Hematopoietic multipotent progenitor cell treated with erythropoietin and hydrocortisone succinate and interleukin-3 and kit ligand, for 15 days (in vitro differentiated cells): ENCODE measurements at places on chromosomes 12 and 14.

DNA sequence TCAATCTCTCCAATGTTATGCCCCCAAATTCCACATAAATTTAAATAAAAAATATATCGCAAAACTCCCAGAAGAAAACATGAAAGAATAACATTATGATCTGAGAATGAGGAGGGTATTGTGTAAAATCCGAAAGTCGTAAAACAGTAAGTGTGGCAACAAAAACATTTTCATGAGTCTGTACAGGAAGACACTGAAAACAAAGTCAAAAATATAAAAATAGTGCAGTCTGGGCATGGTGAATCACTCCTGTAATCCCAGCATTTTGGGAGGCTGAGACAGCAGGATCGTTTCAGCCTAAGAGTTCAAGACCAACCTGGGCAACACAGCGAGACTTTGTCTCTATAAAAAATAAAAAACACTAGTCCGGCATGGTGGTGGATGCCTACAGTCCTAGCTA lies 57.1 kb downstream of the SPTLC2 start:
- DNase-seq = no peak

- DNase-seq = no peak
Measured at GRCh38 chr12:3902921-3903320, 29.7 kb upstream of the PARP11 start.

GRCh38 chr12:30166006-30166795 lies 382.5 kb upstream of the TMTC1 start:
- no peak for DNase-seq

DNA sequence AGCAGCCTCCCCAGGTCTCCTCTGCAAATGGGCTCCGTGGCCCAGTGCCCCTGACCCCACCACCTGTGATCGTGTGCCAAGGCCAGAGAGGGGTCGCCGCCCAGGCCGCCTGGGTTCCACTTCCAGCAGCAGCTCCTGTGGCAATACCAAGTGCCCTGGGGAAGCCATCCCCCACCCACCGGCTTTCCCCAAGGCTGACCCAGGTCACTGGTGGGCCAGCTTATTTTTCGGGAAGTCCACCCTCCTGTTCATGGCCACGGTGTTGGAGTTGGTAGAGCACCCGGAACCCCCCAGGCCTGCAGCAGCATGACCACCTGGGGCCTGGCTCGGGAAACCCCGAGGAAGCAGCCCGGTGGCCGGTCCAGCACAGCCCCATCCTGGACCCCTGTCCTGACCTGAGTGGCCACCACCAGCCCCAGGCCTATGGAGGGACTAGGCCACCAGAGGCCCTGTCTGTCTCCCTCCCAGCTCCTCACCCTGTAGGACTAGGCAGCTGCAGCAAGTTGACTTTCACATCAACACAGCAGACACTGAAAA lies 40.8 kb upstream of the OASL start:
- DNase-seq = no peak

DNA sequence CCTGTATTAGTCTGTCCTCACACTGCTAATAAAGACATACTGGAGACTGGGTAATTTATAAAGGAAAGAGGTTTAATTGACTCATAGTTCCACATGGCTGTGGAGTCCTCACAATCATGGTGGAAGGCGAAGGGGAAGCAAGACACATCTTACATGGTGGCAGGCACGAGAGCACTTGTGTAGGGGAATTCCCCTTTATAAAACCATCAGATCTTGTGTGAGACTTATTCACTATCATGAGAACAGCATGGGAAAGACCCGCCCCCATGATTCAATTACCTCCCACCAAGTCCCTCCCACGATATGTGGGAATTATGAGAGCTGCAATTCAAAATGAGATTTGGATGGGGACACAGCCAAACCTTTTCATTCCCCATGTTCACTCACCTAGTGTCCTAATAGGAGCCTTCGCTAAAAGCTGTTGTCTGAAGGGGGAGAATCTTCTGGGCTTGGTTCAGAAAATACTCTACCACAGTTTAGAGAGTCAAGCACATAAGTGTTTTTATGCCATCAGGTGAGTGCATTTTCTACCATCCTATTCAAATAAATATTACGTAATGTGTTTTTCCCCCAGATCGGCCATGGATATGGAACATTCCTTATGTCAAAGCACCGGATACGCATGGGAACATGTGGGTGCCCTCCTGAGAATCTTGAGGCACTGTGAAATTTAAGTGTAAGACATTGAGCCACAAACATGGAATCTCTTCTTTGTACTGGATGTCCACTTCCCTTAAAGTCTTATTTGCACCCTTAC lies 19.1 kb upstream of the KCNK13 start:
- DNase-seq = no peak

DNA sequence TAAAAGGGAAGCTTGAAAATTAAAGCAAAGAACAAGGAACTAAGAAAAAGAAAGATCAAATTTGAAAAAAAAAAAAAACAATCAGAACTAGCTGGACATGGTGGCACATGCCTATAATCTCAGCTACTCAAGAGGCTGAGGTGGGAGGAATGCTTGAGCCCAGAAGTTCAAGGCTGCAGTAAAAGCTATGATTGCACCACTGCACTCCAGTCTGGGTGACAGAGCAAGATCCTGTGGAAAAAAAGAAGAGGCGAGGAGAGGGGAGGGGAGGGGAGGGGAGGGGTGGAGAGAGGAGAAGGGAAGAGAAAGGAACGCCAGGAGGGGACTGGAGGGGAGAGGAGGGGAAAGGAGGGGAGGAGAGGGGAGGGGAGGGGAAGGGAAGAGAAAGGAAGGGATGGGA lies 43.0 kb downstream of the EEA1 start:
- no peak for DNase-seq

DNA sequence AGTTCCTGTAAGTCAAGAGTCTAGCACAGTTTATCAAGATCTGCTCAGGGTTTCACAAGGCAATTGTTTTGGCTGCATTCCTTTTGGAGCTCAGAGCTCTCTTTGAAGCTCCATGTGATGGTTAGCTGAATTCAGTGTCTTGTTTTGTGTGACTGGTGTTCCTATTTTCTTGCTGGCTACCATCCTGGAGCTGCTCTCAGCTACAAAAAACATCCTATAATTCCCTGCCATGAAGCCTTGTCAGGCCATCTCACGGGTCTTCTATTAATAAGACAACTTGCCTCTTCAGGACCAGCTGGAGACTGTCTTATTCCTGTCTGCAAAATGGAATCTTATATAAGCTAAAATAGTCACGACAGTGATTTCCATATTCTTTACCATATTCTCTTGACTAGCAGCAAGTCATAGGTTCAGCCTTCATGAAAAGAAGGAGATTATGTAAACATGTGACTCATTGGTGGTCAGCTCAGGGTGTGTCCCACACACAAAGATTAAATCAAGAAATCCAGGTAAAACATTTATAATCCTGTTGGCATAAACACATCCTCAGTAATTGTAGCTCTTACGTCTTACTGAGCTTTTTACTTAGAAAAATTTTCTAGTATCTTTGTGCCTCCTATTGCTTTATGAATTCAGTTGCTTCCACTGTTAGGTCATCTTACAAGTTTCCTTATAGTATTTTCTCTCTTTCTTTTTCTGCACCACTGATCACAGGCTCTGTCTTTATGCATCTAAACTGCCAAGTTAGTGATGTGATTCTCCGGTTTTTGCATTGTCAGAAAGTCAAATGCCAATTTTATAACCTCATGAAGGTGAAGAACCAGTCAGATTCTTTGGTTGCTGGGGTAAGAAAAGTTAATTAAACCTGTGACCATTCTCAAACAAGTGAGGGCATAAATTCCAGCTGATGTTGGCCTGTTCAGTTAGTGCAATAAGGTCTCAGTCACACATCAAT lies 378.5 kb upstream of the MGAT4C start:
- no peak for DNase-seq

DNA sequence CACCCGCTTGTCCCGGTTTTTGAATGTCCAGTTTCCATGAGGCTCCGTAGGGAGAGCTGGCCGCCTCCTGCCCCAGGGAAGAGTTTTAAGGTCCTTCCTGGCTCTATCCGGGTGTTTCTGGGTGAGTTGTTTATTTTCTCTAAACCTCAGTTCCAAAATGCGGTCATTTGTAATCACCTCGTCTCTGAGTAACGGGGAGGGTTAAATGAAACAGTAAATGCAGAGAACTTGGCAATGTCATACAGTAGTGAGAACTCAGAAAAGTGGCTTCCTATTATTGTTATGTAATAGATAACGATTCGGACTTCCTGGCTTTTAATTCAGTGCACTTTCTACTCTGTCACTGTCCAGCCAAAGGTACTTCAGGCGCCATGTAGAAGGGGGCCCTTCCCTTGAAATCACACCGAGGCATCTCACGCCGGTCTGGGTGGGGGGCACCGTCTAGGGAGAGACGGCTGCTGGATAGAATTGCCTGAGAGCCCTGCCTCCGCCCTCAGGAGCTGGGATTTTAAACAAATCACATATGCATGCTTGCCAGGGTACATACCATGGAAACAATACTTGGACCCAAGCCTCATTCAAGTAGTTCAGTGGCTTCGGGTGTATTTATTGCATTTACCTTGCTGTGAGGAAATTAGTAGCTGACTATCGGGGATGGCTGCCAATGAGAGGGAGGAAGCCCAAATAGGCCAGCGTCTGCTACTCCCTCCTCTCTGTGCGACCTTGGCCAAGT lies 26.4 kb downstream of the NOS1 start:
- DNase-seq = no peak

DNA sequence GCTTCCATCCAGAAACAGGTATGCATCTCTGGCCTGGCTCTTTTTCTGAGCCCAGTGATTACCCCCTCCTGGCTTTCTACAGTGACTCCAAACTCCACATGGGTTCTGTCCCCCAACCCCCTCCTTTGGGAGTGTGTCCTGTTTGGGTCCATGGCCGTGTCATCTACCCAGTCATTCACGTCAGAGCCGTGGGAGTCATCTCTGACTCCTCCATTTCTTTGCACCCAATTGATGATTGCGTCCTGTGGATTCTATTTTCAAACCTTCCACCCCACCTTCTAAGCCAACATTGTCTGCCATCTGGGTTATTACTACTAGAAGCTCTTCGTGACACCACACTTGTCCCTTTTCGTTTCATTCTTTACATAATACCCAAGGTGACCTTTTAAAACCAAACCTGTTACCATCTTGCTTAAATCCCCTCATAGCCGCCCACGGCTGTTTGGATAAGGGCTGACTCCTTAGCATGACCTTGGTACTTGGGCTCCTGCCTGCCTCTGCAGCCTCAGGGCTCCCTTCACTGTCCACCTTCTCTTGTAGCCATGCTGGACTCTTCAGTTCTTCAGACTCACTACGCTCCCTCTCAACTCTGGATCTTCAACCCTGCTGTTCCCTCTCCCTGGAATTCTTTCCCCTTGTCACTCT lies 38.1 kb upstream of the NT5DC3 start:
- DNase-seq = no peak

DNA sequence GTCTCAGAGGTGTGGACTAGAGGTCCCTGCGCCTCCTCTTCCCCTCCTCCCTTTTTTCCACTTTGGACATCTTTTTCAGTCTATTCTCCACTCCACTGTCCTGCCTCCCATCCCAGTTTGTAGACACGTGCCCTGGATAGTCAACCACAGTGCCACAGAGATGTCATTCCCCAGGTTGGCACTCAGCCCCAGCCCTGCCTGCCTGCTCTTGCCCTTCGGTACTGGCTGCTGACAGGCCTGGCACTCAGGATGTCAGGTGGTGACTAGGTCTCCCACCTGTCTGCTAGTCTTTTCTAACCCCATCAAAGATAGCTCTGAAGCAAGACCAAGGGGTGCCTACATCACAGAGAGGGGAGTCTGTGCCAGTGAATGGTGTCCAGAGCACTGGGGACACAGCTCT lies 15.8 kb downstream of the KRT71 start:
- DNase-seq = no peak

DNA sequence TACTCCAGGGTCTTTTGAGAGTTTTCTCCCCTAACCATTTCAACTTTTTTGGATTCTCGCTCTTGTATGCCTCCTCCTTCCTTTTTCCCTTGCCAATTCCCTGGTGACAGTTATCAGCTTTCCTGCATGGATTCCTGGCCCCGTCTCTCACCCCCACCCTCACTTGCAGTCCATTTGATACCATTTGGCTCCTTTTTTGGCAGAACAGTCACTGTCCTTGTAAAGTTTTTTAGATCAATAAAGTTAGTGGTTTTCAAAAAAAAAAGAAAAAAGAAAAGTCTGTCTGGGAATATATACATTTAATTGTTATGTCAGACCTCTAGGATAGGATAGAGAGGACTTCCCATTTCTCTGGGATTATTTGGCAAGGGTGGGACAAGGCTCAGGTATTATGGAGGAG lies 42.1 kb downstream of the ACTN1 start:
- DNase-seq = no peak

- no peak for DNase-seq
Measured at GRCh38 chr14:64082837-64083236, 211.3 kb downstream of the ESR2 start.

GRCh38 chr14:20632831-20633691 lies 8.4 kb downstream of the OR6S1 start:
- no peak for DNase-seq

DNA sequence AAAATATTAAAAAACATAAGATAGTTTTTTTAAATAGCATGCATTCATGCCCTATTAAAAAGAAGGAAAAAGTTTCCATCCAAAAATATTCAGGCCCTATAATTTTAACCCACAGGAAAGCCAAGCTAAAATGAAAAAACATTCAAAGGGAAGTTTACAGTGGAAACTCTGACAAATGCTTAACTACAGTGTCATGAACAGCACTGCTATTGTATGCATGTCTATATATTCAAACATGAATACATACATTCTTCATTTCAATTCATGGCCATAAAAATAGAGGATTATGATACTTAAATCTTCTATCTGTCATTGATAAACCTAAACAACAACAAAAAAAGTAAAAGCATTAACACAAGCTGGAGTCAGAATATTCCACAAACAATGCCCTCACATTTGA lies 67.4 kb downstream of the PPP2R5E start:
- no peak for DNase-seq

DNA sequence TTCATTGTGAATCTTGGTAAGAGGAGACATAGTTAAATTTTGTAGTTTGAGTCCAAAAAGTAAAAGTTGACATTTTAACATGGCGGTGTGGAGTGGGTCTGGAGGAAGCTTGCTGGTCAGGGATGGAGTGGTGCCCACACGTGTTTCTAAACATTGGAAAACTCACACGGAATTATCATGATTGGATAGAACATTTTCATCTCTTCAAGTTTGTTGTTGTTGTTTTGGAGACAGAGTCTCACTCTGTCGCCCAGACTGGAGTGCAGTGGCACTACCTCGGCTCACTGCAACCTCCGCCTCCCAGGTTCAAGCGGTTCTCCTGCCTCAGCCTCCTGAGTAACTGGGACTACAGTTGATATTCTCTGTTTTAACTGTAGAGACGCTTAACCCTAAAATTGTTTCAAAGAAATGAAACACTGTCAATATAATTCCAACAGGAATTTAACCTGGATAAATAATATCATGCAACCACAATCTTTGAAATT lies 502 bp upstream of the MBIP start:
- no peak for DNase-seq

GRCh38 chr14:59283361-59283760 lies 94.9 kb downstream of the DAAM1 start:
- no peak for DNase-seq

GRCh38 chr12:71214511-71215285 lies 56.9 kb upstream of the TSPAN8 start:
- no peak for DNase-seq
